Cortex of kidney (tissue), 1 donor: ENCODE measurements at places on chromosomes 16 and 17.

DNA sequence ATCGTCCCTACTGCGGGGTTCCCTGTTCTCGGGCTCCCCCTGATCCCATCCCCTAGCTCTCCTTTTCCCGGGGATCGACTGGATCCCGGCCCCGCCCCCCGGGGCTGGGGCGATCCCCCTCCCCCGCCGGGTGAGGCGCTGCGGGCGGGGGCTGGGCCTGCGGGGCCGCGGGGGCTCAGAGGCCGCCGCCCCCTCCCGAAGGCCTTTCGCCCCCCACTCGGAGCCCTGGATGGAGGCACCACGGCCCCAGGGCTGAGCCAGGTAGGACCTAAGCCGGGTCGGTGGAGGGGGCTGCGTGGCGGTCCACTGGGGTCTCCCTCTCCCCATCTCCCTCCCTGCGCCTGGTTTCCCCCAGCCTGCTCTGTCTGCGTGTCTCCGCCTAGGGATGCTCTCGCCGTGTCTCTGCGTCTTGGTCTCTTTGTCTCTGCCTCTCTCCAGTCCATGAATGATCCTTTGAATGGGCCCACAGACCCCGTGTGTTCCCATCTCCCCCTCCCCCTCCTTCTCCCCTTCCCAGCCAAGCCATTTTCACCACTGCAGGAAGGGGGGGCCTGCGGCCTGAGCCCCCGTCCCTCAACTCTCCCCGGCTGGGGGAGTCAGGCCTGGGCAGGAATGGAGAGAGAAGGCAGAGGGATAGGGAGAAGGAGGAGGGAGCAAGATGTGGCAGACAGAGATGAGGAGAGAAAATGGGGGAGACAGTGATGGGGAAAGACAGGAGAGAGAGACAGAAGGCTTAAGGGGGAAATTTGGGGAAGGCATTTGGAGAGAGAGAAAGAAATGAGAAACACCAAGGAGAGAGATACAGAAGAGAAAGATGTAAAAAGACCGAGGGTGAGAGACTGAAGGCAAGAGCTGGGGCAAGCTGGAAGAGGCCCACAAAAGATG, 1.7 kb upstream of the TMEM256 start:
- no peak for DNase-seq

DNA sequence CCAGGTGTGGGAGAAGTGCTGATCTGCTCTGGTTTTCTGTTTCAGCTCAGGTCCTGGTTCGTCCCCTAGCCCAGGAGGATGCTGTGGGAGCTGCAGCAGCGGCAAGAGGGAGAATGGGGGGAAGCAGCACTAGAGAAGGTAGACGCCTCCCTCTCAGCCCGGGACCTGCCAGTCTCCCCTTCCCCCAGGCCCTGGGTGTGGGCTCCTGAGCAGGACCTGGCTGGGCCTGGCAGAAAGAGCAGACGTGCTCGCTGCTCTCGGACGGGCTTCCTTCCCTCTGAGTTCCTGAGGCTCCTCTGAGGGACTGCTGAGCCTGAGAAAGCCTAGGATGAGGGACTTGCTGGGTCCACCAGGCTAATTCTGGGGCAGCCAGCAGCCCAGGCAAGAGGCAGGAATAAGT, 3.1 kb downstream of the PRCD start:
- no peak for DNase-seq

DNA sequence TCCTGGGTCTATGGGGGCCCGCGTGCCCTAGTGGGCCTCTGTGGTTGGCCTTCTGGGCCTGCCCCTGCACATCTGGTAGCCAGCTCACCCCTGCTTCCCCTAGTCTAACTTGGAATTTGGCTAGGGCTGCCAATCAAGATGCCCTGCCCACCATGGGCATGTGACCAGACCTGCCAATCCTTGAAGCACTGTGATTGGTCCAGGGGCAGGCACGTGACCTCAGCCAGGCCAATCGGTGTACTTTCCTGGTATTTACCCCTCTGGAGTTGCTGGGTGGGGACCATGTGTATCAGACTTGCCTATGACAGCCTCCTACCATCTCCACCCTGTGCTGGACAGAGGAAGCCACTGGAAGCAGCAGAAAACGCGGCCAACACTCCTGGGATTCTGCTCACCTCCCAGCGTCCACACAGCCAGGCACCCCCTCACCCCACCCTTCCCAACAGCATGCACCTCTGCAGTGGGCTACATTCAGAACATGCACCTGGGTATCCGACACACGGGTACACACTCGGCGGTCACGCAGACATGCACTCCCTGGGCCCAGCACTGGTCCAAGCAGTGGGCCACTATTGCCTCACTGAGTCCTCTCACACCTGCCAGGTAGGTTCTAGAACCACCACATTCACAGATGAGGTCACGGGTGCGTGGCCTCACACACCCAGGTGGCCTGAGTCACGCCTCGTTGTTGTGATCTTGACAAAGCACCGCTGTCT, 96.9 kb downstream of the RBFOX3 start:
- no peak for DNase-seq

GRCh38 chr16:78303946-78304345, 204.5 kb downstream of the WWOX start:
- no peak for DNase-seq

DNA sequence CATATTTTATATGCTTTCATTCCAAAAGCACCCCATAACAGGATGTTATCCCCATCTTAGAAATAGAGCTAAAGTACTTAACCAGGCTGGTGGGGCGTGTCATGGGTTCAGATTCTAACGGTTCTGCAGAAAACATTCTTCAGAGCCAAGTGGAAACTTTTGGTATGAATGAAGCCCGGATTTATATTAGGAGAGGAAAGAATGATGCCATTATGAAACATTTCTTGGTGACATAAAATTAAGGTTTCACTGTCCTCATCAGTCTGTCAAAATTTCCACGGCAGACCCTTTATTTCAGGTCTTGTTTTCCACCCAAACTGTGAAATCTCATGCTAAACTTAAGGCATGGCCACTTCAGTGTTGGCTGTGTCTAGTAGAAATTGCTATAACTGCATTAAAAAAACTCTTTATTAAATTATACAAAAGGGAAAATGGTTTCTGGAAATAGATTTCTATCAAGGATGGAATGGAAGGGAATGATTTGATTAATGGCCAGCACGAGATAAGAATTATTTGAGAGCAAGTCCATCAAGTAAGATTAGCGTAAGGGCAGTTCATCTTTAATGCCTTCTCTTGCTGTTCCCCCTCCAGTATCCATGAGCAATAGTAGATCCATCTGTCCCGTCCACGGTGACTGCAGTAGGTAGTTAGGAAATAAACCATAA, 11.7 kb downstream of the PRKCA start:
- DNase-seq = no peak

DNA sequence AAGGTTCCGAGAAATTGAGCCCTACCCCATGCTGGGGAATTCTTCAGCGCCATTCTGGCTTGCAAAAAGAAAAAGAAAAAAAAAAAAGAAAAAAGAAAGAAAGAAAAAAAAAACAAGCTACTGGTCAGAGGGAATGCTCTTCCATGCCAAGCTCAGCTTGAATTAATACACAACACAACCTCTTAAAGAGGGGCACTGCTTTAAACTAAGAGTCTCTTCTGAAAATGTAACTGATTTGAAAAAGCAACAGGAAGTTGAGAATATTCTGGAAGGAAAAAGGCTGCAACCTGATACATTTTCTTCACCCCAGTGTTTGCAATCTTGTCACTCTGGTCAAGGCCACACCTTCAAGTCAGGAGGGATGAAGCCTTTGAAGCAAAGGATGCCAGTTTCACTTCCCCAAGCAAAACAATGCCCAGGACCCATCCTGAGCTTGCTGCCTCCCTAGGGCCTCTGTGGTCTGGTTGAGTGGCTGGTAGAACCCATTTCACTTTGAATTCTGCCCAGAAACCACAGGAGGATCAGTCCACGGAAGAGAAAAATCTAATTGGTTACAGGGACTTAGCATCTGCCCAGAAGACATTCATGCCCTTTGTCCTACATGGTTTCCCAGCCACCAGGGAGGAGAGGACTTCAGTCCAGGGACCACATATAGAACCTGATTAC, 389.7 kb downstream of the SOX9 start:
- no peak for DNase-seq

DNA sequence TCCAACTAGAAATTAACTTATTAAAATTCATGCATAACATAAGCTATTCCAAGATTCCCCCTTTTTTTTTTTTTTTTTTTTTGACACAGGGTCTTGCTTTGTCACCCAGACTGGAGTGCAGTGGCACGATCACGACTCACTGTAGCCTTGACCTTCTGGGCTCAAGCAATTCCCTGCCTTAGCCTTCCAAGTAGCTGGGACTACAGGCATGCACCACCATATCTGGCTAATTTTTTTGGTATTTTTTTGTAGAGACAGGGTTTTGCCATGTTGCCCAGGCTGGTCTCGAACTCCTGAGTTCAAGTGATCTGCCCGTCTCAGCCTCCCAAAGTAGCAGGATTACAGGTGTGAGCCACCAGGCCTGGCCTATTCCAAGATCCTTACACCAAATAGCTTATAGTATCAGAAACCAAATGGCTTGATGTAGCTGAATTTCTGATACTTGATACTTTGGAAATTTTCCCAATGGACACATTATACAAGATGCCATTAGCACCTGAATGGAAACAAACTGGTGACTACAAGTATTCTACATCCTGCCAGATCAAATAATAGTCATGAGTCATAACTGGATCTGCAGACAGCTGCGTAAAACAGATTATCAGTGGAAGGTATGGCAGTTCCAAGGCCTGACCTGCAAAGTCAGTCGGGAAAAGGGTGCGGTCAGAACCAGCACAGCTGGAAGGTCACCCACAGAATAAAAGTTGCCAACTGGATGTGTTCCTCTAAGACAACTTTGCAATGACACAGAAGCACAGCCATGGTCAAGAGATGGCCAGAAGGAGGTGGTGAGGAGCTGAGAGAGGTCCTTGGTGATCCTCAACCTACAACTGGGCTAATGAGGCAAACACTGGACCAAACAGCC, 14.5 kb downstream of the TUBG1 start:
- DNase-seq = no peak

DNA sequence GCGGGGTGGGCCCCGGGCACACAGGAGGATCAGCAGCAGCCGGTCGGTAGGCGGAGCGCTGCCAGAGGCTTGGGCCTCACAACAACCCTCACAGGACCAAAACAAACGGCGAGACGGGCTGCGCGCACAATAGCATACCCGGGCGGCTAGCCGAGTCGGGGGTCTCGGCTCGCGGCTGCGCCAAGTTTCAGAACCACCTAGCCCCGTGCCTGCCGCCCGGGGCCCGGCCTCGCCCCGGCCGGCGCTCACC, 732 bp downstream of the ULK2 start:
- peak; percentile 13 for DNase-seq

DNA sequence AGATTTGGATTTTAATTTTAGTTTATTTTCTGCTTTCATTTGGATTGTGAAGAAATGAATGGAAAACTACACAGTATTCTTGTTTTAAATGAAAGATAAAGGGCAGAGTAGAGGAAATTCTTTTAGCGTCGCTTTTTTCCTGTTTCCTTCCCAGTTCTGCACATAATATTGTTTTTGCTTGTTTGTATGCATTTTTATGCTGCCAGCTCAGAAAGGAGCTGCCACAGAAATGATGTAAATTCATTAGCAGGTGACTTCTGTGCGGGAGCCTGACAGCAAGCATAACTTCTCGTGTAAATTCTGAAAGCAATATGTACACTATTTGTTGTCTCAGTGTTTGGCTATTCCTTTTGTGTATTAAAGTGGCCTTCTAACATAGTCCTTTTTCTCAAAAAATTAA, 234.6 kb downstream of the PHKB start:
- no peak for DNase-seq

- no peak for DNase-seq
Observed at GRCh38 chr16:86080131-86080875, 181.3 kb downstream of the IRF8 start.

DNA sequence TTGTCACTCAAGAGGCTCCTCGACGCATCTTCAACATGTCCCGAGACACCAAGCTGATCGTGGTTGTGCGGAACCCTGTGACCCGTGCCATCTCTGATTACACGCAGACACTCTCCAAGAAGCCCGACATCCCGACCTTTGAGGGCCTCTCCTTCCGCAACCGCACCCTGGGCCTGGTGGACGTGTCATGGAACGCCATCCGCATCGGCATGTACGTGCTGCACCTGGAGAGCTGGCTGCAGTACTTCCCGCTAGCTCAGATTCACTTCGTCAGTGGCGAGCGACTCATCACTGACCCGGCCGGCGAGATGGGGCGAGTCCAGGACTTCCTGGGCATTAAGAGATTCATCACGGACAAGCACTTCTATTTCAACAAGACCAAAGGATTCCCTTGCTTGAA, 101.0 kb downstream of the HS3ST2 start:
- DNase-seq = no peak

DNA sequence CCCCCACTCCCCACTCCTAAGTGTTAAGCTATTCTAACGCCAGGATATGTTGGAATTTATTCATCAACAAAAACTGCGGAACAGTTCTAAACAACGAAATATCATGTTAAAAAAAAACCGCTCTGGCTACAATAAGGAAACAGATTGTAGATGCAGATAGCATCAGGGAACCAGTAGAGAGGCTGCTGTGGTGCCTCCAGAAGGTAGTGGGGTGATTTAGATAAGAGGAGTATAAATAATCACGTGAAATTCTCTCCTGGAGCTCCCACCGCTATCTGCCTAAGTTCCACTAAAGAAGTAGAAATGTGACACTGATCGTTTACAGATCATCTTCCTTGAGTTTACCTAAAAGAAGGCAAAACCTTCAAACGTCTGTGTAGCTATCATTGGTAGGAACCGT, 8.0 kb downstream of the AHSP start:
- no peak for DNase-seq

DNA sequence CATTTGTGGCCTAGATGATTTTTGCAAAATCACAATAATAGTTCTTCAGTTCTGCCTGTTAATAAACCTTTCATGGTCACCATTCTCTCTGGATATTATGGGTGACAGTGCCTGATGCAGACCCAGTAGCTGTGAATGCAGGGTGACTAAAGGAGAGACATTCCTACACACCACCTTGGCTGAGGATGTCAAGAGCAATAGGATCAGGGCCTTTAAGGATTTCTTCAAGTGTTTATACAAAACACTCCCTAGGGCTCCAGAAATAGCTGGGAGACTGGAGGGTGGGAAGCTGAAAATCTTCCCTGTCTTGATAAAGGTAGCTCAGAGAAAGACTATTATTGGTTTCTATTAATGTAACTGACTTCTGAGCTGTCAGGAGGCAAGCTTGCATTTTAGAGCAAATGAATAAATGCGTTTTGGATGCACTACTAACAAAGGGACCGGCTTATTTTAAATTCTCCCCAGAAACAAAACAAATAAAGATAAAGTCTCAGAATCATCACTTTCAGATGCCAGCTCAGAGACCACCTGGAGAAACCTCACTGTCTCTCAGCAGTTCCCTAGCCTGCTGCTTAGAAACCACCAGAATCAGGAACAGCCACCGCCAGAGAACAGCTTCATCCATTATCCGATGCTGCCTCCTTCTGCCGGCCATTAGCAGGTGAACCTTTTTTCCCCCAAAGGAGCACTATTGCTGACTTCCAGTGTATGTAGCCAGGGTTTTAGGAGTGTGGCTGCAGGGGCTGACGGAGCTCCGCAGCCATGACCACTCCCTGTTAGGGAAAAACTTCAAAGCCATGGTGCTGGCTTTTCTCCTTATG, 171.4 kb upstream of the DYNLRB2 start:
- no peak for DNase-seq

GRCh38 chr17:72146371-72146770, 25.6 kb downstream of the SOX9 start:
- DNase-seq = no peak

- DNase-seq = no peak
Observed at GRCh38 chr17:29349409-29349808, 40.8 kb upstream of the TAOK1 start.
